ENCODE measurements at places on chromosomes 1 and 21.

GRCh38 chr1:224582041-224582440 lies 34.1 kb upstream of the CNIH3 start:
- DNase-seq = no peak

GRCh38 chr1:79264975-79265818 lies 258.7 kb upstream of the ADGRL4 start:
- DNase-seq = no peak

DNA sequence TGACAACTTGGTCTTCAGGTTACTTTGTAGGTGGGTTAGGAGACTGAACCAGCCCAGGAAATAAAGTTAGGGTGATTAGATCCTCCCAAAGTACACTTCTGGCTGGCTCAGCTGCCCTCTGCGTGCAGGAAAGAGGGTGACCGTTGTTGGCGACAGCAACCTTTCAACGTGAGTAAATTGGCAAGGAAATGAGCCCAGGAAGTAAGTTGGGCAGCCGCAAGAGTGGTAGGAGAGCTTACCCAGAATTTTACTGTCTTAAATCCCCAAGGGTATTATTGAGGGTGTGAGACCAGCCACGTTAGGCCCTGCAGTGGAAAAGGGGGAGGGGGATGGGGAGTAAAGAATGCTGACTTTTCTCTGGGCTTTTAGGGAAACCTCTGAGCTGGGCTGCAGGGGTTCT lies 1.6 kb downstream of the TENT5C start:
- DNase-seq = peak; percentile 56

DNA sequence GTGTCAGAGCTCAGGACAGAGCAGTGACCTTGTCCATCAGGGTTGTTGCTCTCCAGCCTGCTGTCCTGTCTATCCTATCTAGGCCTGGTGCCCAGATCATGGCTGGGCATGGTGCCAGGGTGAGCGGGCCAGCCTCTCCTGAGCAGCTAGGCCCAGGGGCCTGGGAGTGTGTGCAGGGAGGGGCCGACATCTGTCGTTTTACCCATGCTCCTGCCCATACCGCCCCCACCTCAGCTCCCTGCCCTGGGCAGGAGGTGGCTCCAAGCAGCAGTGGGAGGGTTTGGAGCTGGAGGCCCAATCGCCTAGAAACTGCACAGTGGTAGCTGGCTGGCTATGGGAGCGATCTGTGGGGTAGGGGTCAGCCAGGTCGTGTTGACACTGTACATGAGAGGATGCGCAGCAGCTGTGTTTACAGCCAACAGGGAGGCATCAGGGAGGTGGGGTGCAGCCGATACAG lies 6.5 kb downstream of the INSRR start:
- DNase-seq = no peak

DNA sequence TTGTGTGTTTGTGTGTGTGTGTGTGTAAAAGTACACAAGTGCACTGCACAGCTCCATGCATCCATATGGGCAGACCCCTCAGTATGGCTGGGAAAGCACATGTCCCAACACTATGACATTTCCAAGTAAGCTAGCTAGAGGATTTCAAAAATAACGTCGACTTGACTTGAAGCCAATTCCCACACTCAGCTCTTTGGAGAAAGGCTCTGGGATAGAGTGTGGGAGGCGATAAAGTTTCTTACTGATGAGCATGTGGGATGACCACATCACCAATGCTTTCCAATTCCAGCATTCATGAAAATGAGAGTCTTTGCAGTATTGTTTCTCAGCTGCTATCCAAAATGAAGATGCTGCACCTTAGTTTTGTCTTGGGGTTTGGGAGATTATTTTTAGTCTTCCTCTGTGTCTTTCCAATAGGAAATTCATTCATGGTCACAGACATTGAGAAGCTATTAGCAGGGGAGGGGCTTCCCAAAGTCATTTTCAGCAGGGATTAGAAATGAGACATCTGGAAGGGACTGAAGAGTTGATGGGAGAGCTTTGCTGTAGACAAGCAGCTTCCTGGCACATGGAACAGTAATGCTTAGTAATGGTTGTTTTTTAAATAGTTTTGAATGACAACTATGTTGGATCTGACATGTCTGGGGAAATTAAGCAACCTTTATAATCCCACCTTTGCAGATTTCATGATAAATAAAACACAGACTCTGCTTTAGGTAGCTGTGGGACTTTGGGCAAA lies 143.5 kb downstream of the ASTN1 start:
- DNase-seq = no peak

DNA sequence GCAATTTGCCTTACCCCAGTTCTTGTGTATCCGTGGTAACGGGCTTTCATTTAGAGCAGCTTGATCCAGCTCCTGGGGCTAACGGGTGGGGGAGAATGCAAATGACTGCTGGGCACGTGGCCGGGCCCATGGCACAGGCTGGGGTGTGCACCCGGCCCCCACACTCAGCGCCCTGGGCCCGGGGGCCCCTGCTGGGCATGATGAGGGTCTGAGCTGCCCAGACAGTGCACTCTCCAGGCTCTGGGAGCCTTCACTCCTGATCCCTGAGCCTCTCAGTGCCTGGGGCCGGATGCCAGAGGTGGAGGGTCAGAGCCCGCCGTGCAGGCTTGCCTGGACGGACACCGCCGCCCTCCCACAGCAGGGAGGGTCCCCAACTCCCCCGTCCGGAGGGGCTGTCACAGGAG lies 20.1 kb upstream of the PEX10 start:
- no peak for DNase-seq

DNA sequence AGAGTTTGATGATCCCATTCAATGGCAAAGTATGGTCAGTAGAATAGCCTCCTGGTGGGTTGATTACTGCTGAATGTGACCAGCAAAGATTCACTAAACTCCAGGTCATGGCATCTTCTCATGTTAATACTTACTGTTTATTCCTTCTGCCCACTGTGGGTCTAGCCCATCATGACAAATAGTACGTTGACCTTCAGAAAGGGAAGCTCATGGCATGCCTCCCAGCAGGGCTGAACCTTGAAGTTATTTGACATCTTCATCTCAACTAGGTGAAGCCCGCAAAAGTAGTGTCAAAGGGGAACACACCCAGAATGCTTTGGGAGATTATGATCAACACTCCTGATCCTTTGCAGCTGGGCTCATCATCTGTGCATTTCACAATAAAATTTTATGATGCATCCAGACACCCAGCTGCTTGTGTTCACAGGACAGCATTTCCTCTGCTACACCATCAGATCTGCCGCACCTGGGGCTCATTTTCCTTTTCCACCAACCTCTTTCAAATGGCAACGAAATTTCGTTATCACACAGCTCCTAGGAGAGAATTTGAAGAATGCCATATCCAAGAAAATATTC lies 49.6 kb downstream of the HLX start:
- no peak for DNase-seq

DNA sequence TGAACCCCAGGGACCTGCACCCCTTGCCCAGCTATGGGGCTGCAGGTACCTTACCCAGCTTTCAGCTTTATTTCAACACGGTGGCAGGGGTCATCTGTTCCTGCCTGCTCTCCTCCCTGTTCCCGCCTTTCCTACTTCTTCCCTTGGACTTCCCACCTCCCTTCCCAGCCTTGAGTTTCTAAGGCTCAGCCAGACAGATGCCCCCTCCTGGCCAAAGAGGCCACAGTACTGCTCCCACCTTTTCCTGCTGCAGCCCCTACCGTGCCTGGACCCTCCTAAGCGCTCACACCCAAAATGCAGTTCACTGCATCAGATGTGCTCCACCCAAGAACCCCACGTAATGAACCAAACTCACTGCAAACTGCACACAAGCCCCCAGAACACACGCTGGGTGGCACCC lies 7.7 kb downstream of the NOC2L start:
- no peak for DNase-seq

DNA sequence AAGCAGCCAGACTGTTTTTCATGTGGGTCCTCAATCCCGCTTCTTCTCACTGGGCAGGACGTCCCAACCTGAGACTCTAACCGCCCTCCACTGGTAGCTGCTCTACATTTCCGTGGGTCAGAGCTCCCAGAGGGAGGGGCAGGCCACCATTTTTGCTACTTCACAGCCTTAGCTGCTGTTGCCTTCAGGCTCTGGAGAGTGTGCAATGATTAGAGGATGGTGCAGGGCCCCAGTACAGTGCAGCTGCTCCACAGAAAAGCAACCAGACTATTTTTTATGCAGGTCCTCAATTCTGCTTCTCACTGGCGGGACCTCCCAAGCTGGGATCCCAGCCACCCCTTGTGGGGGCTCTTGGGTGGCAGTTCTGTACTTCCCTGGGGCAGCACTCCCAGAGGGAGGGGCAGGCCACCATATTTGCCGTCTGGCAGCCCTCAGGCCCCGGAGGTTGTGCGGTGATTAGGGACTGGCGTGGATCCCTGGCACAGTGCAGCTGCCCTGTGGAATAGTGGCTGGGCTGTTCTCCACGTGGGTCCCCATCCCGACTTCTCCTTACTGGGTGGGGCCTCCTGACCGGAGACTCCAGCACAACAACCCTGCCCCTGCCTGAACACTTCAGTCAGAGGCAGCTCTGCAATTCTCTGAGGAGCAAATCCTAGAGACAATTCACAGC lies 647.6 kb upstream of the PKN2 start:
- no peak for DNase-seq

DNA sequence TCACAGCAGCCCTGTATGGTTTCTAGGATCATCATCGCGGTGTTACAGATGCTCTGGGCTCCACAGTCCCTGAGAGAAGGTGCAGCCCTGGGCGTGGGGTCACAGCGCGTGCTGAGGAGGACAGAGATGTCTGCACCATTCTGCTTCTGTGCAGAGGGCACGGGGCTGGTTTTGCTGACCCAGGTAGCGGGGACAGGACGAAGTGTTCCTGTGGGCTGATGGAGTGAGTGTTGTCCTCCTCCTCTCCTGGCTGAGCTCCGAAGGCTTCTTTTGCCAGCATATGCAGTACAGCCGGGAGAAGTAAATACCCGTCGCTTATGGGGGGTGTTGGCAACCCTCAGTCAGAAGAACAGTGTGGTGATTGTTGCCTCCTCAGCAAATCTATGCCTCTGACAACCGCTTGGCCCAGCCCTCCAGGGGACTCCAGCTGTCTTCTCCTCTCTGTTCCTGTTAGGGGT lies 101.5 kb downstream of the DDX20 start:
- DNase-seq = no peak

GRCh38 chr1:55250399-55251075 lies 35.4 kb upstream of the USP24 start:
- DNase-seq = no peak

GRCh38 chr1:47584249-47584648 lies 146.4 kb downstream of the FOXD2 start:
- no peak for DNase-seq

GRCh38 chr1:246691622-246692495 lies 32.4 kb upstream of the SCCPDH start:
- no peak for DNase-seq

Measured in CD4-positive, alpha-beta T cell treated with Interleukin-17A for 4 hours (primary cell).